ENCODE measurements at places on chromosomes 16 and 17.

DNA sequence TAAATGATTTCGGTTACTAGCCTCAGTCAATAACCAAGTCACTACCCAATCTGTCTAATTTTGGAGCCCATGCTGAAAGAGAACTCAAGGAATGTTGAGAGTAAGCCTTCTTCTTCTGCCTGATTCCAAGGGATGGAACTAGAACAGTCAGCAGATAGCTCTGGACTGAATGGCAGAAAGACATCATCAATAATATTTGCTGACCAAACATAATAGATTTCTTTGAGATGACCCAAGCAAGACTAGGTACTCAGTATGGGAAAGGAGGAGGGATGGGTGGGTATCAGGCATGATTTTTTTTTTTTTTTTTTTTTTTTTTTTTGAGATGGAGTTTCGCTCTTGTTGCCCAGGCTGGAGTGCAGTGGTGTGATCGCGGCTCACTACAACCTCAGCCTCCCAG lies 330.1 kb downstream of the CNTNAP4 start:
- DNase-seq: no peak

DNA sequence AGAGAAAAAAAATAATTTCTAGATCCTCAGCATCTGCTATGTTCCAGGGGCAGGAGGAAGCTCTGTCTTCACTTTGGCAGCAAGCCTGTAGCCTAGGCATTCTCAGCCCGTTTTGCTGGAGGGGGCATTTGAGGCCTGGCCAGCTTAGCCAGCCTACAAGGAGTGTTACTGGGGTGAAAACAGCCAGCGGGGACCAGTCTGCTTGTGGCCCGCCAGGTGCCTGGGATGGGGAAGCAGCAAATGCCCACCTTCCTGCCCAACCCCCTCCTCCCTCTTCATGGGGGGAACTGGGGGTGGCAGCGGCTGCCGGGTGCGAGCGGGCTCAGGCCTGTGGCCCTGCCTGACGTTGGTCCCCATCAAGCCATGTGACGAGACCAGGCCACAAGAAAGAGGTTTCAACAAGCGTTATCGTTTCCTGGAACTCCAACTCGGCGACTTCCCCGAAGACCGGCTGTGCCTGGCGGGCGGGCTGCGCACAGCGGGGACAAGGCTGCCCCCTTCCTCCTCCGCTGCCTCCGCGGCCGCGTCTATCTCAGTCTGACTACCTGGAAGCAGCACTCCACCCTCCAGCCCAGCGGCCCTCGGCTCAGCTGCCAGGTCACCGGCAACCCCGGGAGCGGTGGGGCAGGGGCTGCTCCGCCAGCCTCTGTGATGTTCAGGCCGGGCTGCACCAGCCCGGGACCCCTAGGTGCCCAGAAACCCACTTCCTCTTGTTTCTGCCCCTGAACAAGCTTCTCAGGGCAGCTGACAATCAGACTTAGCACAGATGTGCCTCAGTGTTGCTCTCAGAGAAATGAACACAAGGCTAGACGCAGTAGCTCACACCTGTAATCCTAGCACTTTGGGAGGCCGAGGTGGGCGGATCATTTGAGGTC lies 22.9 kb downstream of the SOCS1 start:
- DNase-seq: no peak

DNA sequence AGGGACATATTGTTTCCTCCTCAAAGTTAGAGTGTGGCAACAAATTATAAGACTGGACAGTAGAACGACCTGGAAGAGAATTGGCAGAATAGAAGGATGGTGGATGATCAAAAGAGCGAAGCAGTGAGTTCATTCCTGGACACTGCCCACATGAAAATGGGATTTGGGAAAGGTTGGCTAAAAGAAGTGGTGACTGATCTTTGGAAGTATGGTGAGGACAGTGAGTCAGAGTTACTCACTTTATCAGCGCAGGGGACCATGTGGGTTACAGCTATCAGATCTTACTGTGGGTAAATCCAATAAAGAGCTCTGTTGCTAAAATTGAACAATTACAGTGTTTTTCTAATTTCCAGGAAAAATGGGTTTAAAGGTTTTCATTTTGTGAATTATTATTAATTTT lies 2.7 kb upstream of the TANC2 start:
- no peak for DNase-seq

DNA sequence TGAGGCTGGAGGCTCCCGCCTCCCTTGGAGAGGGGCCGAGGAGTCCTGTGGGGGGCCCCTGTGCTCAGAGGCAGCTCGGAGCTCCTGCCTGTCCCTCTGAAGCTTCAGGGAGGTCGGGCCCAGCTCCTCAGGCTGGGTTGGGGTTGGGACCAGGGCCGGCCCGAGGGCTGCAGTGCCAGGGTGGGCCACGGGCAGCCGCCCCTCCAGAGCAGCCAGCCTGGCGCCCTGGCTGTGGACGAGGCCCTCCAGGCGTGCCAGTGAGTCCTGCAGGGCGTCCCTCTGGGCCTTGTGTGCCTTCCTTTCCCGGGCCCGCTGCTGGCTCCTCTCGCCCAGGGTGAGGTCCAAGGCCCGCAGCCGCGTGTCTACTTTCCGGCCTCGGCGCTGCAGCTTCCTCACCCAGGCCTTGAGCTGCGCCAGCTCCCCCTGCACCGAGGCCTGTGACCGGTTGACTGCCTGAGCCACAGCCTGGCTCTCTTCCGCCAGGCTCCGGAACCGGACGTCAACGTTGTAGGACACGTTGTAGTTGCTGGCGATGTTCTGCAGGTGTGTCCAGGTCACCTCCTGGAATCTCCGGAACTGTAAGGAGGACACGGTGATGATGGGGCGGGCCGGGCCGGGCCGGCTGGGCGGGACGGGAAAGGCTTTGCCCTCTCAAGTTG lies 1.2 kb downstream of the PTX4 start:
- DNase-seq: no peak

GRCh38 chr17:68870976-68871375 lies 84.2 kb downstream of the ABCA8 start:
- no peak for DNase-seq

DNA sequence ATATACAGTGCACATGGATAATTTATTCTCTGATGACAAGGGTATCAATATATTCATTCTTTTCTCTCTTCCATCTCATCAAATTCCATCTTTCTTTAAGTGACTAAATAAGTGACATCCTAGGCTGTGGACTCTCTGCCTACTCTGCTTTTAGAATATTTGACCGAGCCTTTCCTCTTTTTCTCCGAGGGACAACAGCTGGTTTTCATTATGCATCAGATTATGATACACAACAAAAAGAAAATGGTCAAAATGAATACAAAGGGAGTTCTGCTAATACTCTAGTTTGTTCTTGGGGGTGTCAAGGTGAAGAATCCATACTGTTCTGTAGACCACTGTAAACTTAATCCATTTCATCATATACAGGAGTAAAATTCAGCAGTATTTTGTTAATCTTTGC lies 942.6 kb downstream of the KCNJ2 start:
- DNase-seq: no peak

DNA sequence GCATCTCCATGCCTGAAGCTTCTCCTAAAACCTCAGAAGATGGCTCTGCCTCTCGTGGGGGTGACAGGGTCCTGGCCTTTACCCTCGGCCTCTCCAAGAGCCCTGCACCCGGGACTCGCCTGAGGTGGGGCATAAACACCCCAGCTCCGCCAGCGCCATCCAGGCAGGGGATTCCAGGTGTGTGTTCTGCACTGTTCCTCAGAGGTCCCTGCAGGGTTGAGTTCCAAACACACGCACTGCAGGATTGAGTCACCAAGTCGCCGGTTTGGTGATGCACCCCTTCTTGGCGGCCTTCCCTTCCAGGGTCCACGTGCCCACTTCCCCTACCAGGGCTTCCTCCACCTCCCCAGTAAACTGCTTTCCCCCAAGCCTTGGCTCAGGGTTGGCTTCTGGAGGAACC lies 40.0 kb upstream of the RBFOX3 start:
- no peak for DNase-seq

GRCh38 chr16:57049678-57050077 lies 42.7 kb upstream of the CPNE2 start:
- no peak for DNase-seq

- DNase-seq: no peak
Observed at GRCh38 chr17:32954477-32954876, 26.5 kb downstream of the TMEM98 start.

- no peak for DNase-seq
Observed at GRCh38 chr17:63443053-63443452, 3.1 kb downstream of the CYB561 start.

DNA sequence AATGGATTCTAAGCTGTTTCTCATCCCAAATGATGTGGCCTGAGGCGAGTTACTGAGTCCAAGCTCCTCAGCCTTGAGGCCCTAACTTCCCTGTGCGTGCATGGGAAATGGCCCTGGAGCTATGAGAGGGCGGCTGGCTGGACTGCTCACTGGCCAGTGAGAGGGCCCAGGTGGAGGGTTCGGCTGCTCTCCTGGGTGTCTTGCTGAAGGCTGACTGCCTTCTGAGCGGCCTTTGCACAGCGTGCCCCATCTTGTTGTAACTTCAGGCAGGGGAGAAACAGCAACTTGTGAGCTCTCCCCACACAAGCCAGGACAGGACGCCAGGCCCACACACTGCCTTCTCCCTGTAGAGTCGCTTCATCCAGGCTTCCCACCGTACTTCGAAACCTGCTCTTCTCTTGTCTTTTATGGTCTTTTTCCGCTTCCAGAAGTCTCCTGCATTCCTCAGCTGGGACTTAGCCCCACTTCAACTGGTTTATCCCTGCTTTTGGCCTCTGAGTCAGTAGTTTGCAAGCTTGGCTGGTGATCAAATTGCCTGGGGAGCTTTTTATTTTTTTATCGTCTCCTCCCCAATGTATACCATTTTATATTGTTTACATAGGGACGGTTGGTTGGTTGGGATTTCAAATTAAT lies 13.3 kb downstream of the CDH3 start:
- DNase-seq: no peak

DNA sequence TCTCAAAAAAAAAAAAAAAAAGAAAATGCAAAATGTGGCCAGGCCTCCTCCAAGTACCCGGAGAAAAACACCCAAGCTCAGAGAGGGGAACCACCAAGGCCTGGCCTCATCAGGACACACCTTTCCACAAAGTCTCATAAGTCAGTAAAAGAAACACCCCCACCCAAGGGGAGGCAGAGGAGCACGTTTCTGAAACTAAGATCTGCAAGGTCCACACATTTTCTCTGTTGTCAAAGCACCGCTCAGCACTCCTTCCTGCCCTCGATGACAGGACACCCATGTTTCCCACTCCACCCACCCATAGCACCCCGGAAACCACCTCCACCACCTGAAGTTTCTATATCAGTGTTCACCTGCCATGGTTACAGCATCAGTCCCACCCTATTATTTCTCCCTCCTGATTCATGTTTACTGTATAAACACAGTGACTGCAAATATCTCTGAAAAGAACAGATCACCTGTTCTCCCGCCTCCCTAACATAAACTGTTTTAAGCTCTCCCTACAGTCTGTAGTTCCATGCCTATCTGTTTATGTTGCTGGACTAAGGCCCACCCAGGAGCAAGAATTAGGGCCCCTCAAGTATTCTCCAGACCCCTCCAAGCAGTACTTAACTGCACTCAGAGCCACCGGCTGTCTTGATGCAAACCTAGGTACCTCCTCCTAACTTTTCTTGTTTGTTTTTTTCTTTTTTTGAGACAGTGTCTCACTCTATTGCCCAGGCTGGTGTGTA lies 2.0 kb downstream of the CORO7 start:
- DNase-seq: no peak

- no peak for DNase-seq
Observed at GRCh38 chr16:86844695-86845094, 266.3 kb downstream of the FOXL1 start.

DNA sequence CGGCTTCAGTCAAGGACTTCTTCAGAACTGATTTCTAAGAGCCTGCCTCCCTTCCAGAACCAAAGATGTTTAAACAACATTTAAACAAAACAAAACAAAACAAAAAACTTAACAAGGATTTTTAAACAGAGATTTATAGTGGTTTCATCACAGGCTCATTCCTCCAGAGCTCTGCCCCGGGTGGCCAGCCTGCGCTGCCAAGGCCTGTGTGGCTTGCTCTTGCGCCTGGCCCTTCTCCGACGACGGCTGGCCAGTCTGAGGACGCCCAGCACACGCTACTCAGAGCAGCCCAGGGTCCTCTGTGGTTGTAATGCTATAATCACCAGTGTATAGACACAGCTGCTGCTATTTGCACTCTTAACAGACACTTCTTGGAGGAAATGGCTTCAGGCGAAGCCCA lies 307.2 kb upstream of the MYOCD start:
- DNase-seq: no peak

DNA sequence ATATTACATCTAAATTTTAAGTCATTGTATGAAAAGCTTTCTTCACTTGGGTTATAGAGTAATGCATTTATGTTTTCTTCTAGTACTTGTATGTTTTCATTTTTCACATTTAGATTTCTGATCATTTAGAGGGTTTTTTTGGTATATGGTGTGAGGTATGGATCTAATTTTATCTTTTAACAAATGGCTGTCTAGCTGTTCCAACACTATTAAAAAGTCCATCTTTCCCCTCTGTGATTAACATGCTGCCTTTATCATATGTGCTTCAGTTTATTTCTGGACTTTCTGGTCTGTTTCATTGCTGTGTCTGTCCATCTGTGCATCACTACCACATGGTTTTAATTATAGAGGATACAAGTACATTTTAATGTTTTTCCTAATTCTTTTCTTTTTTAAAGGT lies 163.8 kb downstream of the MYO1D start:
- DNase-seq: no peak

DNA sequence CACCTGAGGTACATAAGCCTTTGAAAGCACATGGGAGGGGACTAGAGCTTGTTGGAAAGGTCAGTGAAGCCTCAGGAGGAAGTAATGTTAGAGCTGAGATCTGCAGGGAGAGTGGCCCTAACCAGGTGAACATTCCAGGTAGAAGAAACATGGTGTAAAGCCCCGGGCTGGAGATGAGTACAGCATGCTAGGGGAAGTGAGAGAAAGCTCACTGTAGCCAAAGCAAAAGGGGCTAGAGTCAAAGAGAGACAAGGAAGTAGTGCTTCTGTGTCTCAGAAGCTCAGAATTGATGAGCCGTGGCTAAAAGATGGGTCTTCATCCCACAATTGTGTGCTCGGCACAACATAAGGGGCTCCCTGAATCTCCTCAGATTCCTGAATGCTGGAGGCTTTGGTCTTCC lies 481.8 kb downstream of the XYLT1 start:
- no peak for DNase-seq

DNA sequence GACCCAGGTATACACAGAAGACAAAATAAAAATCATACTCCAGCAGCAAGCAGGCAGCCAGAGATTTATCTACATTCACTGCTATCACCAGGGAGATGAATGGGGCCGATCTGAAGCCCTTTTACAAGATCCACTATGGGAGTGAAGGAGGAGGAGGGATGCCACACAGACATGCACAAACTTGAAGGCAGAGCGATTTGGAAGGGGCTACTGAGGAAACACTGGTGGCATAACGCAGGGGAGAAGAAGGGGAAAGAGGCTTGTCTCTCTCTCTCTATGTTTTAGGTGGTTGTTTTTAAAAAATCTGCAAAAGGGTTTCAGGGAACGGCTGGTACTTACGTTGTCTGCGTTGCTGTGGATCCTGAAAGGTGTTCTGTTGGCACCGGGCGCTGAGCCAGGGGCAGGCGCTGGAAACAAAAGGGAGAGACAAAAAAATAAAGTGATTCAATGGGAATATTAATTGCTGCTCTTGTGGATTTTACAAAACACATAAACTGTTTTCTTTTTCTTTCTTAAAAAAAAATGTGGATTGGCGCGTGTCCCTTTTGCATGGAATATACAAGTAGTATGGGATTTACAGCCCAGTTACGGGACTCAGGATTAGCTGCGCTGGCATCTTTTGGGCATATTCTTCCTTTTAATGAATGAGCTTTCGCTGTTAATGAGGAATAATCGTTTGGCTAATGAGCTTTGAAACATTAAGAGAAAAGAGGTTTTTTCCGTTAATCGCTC lies 255.3 kb upstream of the PMFBP1 start:
- peak; percentile 26 for DNase-seq
